ENCODE measurements at places on chromosomes 2 and 18.

DNA sequence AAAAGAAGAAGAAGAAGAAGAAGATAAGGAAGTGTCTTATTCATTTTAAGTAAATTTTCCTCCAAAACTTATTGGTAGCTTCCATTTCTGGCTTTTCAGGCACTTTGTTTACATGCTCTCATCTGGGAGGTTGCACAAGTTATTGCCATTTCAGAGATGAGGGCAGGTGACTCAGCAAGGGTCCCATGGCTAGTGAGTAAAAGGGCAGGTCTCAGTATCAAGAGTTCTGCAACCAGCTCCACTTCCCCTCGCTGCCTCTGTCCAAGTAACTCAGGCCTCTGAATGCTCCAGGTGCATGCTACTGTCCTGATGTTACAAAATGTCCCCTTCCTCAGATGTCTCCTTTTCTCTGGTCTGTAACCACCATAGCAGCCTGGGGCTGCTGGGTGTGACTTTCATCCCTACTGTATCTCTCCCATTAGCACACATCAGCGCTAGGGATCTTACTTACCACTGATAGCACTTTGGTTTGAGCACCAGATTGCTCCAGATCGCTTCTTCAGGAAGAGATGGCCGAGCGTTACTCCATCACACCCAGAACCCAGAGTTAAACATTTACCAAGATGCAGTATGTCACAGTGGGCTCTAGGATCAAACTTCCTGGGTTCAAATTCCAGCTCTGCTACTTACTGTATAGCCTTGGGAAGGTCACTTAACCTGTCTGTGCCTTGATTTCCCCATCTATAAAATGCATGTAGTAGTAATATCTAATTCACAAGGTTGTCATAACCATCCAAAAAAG is 57.4 kb upstream of the LAPTM4A start:
- DNase-seq: peak; percentile 60

DNA sequence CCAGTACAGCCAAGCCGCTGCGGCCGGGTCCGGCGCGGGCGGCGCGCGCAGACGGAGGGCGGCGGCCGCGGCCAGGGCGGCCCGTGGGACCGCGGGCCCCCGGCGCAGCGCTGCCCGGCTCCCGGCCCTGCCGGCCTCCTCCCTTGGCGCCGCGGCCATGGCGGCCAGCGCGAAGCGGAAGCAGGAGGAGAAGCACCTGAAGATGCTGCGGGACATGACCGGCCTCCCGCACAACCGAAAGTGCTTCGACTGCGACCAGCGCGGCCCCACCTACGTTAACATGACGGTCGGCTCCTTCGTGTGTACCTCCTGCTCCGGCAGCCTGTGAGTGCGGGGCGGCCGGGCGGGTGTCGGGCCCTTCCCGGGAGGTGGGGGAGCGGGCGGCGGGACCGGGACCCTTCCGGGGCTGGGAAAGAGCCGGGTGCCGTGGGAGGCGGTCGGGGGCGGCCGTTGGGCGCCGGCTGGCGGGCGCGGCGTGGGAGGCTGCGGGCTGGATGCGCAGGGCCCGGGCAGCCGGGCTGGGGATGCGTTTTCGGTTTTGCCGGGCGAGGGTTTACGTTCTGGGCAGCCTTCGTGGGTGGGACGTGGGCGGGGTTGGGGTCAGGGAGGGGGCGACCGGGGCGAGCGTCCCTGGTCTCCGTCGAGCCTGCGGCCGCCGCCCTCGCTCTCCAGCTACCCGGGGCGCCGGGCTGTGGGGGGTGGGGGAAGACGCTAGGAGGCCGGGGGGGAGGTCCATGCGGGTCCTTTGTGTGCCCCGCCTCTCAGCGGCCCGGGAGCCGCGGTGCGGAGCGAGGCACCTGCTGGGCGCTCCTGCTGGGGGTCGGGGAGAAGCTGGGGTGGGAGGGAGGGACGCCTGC is 537 bp downstream of the AGFG1 start:
- peak; percentile 57 for DNase-seq

DNA sequence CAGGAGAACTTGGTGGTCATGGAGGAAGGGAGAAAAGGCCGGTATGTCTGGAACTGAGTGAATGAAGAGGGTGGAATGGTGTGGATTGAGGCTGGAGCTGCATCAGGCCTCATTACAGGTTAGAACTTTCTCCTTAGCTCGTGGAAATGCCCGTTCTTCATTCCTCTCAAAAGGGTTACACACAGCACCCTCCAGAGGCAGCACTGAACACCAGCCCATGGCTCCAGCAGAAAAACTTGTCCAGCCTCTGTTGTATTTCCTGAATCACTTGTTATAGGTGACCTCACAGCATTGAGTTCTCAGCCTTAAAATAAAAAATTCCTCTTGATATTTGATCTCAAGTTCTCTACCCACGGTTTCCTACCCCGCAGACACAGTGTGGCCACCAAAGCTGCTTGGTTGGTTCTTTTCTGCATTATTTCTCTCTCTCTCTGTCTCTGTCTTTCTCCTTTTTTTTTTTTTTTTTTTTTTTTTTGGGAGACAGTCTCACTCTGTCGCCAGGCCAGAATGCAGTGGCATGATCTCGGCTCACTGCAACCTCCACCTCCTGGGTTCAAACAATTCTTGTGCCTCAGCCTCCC is 89.6 kb downstream of the ITGB1BP1 start:
- DNase-seq: peak; percentile 84

DNA sequence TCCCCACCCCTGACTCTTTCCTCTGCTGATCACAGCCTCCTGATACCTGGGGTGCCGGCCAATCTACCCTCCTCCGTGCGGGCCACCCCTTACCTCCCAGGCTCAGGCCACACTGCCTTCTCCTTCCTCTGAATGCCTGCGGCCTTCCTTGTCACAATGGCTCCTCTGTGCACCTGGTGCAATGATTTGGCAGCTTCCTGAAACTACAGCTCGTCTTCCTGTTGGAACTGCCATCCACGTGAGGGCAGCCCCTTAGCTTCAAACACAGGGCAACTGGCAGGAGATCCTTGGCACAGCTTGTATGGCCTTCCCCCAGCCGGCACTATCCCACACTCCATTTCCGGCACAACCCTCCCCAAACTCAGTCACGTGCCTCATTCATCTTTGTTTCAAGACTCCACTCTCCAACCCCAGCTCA is 69.0 kb downstream of the STPG4 start:
- DNase-seq: no peak

- no peak for DNase-seq
These were observed 213.5 kb downstream of the ZNF516 start for GRCh38 chr18:76281565-76281964.
